Activated naive CD8-positive, alpha-beta T cell treated with anti-CD3 and anti-CD28 coated beads, Interleukin-2, amount 50 U/mL, for 24 hours (primary cell): ENCODE measurements at places on chromosomes 1 and 21.

- DNase-seq, result no peak
Observed at GRCh38 chr1:227576189-227576588, 12.8 kb downstream of the ZNF678 start.

DNA sequence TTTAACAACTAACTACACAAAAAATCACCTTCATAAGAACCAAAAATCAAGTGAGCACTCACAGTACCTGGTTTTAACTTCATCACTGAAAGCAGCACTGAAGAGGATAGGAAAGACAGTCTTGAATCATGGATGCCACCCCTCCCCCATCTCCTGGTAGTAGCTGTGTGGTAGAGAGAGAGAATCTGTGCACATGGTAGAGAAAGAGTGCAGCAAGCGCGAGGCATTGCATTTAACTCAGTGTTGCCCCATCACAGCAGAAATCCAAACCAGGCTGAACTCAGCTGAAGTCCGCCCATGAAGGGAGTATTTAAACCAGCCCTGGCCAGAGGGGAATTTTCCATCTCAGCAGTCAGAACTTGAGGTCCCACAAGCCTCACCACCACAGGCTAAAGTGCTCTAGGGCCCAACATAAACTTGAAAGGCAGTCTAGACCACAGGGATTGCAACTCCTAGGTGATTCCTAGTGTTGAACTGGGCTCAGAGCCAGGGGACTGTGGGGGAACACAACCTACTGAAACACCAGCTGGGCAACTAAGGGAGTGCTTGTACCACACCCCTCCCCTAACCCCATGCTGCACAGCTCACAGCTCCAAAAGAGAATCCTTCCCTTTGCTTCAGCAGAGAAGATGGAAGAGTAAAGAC, 38.4 kb downstream of the VAV3 start:
- peak; percentile 26 for DNase-seq

DNA sequence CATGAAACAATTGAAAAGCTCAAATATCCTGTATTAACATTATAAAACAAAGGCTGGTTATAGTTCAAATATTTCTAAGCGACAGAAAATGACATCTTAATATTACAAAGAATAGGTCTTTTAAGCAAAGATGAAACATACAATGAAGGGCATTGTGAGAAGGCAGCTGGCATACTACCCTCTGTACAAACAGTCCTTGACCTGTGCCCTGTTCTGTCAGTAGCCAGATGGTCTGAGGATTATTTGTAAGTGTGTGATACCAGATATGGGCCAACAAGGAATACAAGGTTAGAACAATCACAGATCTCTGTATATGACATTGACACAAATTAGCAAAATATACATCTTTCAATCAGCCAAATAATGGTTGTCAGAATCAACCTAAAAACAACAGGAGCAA, 1350.4 kb downstream of the AMY1C start:
- DNase-seq, result no peak

- peak; percentile 14 for DNase-seq
Observed at GRCh38 chr21:29245104-29245643, 53.5 kb upstream of the BACH1 start.

- no peak for DNase-seq
Observed at GRCh38 chr1:192801451-192801850, 7.4 kb upstream of the RGS2 start.

DNA sequence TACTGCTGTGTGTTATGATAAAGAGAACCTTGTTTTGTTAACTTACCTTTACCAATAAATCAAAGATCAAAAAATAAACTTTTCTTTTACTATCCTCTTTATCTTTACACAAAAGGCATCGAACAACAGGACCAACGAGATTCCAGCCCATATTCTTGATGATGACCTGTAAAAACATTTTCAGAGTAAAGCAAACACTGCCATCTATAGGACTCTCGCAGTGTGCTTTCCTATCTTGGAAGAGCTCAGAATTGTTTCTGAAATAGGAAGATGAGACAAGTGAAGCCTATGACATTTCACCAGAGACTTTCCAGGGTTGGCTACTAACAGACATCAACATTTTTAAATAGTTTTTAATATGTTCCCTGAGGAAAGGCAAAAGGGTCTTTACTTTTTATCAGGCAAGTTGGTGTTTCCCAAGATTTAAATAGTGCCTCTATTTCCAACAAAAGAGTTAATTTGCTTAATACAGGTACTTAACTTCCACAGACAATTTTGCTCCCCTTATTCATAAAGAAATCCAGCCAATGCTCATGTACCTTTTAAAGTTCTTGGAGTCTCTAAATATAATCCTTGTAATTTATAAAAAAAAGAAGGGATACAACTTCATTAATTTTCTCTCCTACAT, 7.3 kb downstream of the GLMN start:
- no peak for DNase-seq

GRCh38 chr1:85748120-85748519, 39.9 kb upstream of the ZNHIT6 start:
- DNase-seq, result no peak

GRCh38 chr1:116832308-116832931, 77.3 kb upstream of the PTGFRN start:
- DNase-seq, result no peak

DNA sequence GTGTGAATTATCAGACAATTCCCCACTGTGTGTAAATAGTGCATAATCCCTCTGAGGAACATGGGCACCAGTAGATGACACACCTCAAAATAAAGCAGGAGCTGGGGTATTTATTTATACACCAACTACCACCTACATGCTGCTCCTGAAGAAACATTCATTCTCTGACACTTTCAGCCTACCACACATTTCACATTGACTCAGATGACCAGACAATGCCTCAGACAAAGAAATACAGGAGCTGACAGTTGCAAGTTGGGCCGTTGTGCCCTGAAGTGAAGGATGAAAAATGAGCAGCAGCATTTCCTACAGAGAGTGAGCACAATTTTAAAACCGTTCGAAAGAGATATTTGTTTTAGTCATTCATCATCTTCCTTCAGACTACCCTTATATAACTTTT, 63.2 kb downstream of the RGS2 start:
- DNase-seq, result no peak

DNA sequence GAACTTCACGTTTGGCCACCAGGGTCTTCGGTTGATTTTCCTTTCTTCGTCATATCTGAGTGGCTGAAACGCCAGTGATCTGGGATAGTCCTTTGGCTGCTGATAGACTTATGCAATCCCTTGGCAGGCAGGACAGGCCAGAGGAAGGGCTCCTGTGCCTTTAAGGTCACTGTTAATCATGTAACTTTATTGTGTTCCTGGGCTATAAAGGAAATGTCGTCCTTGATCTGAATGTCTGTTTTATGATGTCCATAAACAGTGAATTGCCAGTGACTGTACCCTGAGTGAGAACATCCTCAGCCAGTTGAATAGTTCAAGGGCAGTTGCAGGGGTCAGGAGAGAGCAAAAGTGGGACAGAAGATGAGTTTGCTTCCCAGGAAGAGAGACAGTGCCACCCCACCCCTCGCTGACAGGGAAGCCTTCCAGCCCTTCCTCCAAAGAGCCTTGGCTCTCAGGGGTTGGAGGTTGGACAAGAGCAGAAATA, 68.0 kb downstream of the PDE9A start:
- no peak for DNase-seq
